ENCODE measurements at places on chromosomes 1 and 21.
A peak's percentile ranks its signal among the peaks of the same experiment; 100 is the strongest.

- peak; percentile 77 for DNase-seq
Measured at GRCh38 chr1:27556781-27557595, 47.0 kb downstream of the AHDC1 start.

DNA sequence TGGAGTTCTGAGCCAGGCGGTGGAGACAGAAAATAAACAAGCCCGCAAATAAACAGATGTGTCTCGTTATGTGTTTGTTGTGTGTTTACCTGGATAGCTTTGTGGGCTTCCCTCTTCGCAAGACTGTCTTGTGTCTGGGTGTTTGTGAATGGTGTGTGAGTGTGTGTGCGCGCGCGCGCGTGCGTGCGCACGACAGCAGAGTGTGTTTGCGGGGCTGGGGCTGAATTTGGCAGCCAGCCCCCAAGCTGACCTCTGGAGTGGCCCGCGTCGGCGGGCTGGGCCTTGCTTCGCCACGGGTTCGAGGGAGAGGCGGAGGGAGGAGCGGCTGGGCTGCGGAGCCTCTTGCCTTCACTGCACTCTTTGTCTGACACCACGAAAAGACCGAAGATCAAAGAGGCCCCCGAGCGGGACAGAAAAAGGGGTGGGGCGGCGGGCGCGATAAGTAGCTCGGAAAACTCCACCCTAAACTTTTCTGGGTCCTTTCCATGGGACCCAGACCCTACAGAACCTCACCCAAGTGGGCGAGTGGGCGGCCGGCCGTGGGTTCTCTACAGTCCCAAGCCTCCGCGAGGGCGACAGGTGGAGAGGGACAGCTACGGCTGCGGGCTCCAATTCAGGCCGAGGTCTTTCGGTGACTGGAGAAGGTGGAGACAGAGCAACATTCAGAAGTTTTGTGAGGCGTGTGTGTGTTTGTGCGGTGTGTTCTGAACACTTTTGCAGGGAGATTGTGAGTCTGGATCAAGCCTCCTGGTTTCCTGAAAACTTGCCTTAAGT lies 14.5 kb downstream of the PAX7 start:
- no peak for DNase-seq

- DNase-seq, result no peak
Measured at GRCh38 chr1:20830378-20830777, 43.3 kb upstream of the HP1BP3 start.

DNA sequence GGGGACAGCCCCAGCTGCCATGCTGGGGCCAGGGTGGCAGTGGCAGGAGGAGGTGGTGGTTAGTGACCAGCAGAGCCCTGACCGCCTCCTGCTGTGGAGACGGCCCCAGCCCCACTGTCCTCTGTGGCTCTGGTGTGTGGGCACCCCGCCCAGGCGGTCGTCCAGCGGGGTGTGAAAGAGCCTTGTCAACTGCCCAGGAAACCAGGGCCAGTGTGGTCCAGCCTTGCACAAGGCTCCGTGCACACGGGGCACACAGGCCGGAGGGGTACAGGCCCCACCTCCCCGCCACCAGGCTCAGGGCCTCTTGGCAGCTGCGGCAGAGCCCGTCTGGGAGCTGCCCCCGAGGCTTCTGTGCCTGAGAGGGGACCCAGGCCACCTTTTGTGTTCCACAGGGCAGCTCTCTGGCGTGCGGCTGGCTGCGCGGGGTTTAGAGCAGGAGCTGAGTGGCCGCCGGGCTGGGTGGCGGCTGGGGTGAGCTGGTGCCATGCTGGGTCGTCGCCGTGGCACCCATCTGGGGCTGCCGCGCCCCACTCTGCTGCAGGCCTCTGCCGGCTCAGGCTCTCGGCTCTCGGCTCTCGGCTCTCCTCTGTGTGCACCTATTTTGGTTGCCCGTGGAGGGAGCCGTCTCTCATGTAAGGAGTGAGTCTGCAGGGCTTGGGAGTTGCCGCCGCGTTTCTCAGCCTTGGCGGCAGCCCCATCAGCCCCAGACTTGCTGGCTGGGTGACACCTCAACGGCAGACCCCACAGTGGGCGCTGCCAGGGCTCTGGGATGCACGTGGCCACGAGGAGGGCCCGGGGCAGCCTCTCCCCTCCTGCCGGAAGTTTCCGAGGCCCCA lies 36.1 kb downstream of the SLX9 start:
- DNase-seq, result no peak

- no peak for DNase-seq
Measured at GRCh38 chr1:208510192-208510952, 266.2 kb upstream of the PLXNA2 start.

GRCh38 chr1:172117800-172118199 lies 276.5 kb downstream of the DNM3 start:
- DNase-seq, result peak; percentile 12

DNA sequence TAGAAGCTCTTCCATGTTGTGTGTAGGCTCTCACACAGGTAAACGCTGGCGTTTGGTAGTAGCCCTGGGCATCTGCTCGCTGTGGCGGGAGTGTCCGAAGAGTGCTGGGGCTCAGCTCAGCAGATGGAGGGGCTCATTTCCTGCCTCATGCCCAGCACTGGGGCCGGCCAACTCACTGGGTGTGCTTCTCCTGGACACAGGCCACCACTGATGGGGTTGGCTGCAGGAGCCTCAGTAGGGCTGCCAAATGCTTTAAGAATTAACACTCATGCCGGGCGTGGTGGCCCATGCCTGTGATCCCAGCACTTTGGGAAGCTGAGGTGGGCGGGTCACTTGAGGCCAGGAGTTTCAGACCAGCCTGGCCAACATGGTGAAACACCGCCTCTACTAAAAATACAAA lies 20.9 kb downstream of the UQCRHL start:
- no peak for DNase-seq

GRCh38 chr1:59499943-59500569 lies 203.2 kb downstream of the FGGY start:
- DNase-seq, result peak; percentile 30

GRCh38 chr1:112297536-112297935 lies 98.5 kb upstream of the CTTNBP2NL start:
- no peak for DNase-seq

GRCh38 chr1:26706315-26706714 lies 10.5 kb downstream of the ARID1A start:
- DNase-seq, result no peak

DNA sequence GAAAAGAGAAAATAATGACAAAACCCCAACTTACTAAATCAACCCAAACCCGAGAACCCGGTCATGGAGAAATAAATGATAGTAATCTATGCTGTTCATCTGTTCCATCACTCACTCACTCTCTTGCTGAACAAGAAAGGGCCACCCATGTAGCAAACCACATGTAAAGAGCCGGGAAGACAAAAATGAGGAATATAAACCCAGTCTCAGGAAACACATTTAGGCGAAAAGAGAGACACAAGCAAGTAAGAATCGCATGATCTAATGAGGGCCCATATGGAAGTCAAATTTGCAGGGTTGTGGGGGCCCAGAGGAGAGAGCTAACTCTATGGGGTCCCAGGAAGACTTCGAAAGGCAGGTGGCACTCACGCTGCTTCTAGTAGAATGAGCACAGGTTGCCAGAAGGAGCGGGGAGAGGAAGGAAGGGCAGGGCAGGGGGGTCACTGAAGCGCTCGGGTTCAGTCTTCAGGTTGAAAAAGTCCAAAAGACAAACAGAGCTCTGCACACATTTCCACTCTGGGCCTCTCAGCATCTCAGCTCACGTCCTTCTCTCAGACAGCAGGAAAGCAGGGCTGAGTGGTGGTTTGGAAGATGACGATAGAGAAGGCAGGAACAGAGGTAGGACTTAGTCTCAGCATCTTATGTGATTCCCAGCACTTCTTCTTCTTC lies 142.9 kb upstream of the KRTAP19-8 start:
- DNase-seq, result no peak

GRCh38 chr1:167634435-167634834 lies 4.4 kb downstream of the RCSD1 start:
- no peak for DNase-seq

- no peak for DNase-seq
Measured at GRCh38 chr1:33837635-33838034, 26.2 kb upstream of the HMGB4 start.

DNA sequence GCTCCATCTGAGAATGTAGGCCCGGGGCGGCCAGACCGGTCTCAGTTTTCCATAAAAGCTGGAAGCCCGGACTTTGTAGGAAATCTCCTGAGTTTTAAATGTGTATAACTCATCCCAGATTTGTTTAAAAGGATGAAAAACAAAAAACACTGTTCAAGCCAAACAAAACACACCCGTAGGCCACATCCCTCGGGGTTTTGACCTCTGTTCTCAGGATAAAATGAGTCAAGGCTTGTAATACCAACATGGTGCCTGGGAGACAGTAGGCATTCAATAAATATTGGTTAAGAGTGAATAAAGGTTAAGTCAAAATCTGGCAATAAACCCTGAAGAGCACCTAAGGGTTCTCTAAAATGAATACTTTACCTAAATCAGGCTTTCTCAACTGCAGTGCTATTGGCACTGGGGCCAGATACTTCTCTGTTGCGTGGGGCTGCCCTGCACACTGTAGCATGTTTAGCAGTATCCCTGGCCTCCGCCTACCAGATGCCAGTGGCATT lies 55.0 kb downstream of the KAZN start:
- DNase-seq, result no peak

GRCh38 chr21:37088186-37088735 lies 15.2 kb downstream of the TTC3 start:
- DNase-seq, result no peak

DNA sequence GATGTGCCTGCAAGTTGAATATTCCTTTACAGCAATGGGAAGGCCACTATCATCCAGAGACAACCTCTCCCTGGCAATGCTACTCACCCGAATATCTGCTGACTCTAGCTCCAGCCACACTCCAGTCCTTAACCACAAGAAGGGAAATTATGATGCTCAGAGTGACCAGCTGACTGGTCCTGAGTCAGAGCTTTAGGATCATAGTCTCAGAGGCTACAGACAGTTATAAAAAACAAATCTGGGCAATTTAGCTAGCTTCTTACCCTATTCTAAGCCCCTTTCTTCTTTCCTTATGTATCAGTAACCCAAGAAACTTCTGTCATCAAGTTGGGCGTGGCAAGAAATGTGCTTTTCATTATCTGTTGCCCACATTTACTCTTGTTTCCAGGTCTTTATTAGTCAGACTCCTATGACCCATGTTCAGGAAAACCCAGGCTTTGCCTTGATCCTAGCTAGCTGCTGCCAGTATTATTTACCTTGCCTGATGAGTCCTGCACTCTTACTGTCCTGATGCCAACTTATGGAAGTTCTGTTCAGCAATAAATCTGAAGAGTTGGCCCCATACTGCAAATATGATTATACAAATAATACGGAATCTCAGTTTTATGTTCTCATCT lies 207.0 kb downstream of the TTLL7 start:
- peak; percentile 2 for DNase-seq

GRCh38 chr1:53598966-53599365 lies 139.8 kb downstream of the DMRTB1 start:
- no peak for DNase-seq

- no peak for DNase-seq
Measured at GRCh38 chr21:44916965-44917364, 3.7 kb downstream of the ITGB2 start.

DNA sequence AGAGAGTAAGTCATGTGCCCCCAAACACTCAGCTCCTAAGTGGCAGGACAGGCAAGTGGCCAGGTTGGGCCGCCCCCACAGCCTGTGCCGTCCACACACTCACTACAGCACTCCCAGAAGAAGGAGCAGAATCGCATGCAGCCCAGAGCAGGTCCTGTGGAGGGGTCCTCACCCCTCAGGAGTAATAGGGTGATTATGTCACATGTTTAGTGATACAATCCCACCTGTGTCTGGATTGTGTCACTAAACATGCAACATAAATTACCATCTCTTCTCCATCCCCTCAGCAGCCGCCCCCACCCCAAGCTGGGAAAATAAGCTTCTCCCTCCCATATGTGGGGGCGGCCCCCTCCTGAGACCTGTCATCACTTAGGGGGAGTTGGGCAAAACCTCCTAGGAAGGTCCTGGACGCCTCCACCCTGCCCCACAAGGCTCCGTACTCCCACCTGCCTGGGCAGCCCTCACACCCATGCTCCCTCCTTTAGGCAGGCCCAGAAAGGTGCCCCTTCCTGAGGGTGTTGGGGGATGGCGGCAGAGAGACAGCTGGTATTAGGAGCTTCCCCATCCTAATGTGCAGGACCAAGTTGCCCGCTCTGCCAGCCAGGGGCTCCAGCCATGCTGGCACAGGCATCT lies 56.9 kb downstream of the STUM start:
- no peak for DNase-seq

- DNase-seq, result peak; percentile 66
Measured at GRCh38 chr1:64268653-64269557, 65.5 kb downstream of the UBE2U start.

GRCh38 chr1:60126723-60127122 lies 53.2 kb upstream of the C1orf87 start:
- no peak for DNase-seq

GRCh38 chr21:26224366-26224765 lies 53.8 kb upstream of the APP start:
- DNase-seq, result no peak

DNA sequence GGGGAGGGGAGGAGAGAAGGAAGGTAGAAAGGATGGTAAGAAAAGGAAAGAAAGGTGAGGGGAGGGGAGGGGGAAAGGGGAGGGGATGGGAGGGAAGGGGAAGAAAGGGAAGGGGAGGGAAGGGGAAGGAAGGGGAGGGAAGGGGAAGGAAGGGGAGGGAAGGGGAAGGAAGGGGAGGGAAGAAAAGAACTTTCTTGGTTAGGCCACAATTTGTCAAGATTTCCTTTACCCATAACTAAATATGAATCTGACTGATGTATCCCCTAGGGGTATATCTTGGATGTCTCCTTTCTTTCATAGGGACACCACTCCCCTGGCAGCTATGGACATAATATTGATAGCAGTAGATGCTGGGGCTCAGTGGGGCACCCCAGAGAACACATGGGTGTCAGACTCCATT lies 54.4 kb upstream of the PRELP start:
- no peak for DNase-seq

DNA sequence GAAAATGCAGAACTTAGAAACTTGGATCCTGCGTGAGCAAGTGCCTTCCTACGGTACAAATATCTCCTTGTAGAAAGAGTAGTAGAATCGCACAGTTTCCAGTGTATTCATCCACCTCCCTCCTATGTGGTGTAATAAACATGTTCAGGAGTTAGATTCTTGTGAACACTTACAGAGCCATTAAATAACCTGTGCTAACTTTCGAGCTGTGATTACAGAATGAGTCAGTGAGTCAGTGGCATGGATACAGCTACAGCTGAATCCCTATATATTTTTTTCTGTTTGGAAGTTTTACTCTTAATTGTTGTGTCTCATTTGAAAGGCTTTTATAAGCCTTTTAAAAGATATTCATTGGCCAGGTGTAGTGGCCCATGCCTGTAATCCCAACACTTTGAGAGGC lies 148.7 kb downstream of the EDEM3 start:
- no peak for DNase-seq

- no peak for DNase-seq
Measured at GRCh38 chr21:35222541-35222941, 173.4 kb upstream of the RUNX1 start.

- no peak for DNase-seq
Measured at GRCh38 chr21:38377165-38378088, 120.6 kb downstream of the KCNJ15 start.

All from SW480 (cell line).